Activated T-cell treated with anti-CD3 and anti-CD28 coated beads for 1 hour (primary cell): ENCODE measurements at places on chromosomes 5 and 9.
A peak's percentile ranks its signal among the peaks of the same experiment; 100 is the strongest.

GRCh38 chr5:56985936-56986625 is 34.2 kb upstream of the MIER3 start:
- DNase-seq, result no peak

DNA sequence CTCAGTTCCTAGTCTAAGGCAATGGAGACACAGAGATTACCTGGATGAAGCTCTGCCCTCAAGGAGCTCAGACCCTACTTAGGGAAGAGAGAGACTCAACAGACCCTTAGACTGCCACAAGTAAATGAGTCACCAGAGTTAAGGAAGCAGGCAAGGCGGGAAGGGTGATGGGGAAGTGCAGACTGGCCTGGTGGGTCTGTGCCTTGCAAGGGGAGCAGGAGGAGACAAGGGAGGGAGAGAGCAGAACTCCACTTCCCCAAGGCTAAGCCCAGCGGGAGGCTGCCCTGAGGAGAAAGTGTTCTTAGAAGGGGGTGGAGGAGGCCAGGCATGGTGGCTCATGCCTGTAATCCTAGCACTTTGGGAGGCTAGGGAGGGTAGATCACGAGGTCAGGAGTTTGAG is 83.7 kb downstream of the HRH2 start:
- DNase-seq, result no peak

GRCh38 chr9:15211160-15211814 is 95.7 kb downstream of the TTC39B start:
- peak; percentile 36 for DNase-seq

DNA sequence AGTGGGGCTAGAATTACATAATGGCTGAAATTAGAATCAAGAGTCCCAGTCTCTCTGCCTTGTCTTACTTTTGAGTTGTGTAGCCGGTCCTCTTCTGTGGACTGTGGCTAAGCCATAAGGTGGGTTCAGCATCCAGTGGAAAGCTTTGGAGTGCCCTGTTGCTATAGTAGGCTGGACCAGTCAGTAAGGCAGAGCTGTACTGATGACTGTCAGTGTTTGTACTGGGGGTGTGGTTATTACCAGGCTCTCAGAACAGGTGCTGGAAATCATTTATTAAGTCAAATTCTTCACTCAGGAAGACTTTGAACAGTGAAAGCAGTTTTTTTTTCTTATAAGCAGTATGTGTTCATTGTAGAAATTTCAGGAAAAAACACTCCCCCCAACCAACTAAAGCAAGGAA is 129.4 kb downstream of the ZSWIM6 start:
- DNase-seq, result no peak

GRCh38 chr9:23669776-23670175 is 156.3 kb downstream of the ELAVL2 start:
- DNase-seq, result no peak
